ENCODE measurements at places on chromosomes 4 and X. TPM values are rescaled to one million over a fixed set of nuclear protein-coding genes. Genes with fewer than 3 reads are reported as not detected.

GRCh38 chr4:86129546-86129945, 230.3 kb downstream of the MAPK10 start:
- DNase-seq: no peak

The MAGEE1 gene
- total RNA-seq: 10.0 TPM

DNA sequence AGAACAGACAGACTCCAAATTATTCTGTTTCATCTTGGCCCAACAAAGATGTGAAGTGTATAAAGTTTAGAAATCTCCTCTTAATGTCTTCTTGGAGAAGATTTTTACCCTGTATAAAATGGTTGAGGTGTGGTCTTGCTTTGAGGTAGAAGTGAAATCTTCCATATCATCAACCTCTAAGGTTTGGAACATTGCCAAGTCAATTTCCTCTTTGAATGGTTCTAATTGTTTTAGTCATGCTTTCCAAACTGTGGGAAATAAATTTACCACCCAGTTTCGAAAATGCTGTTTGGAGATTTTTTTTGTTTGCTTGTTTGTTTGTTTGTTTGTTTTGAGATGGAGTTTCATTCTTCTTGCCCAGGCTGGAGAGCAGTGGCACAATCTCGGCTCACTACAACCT, 174.1 kb upstream of the ADAMTS3 start:
- no peak for DNase-seq

GRCh38 chr4:107974523-107974922, 15.2 kb upstream of the HADH start:
- no peak for DNase-seq

The AWAT2 gene
- total RNA-seq: not detected

GRCh38 chrX:38560776-38561125, 591 bp upstream of the TSPAN7 start:
- no peak for DNase-seq

The LUZP4 gene
- not detected for total RNA-seq

The ZNF518B gene
- total RNA-seq: 9.5 TPM

DNA sequence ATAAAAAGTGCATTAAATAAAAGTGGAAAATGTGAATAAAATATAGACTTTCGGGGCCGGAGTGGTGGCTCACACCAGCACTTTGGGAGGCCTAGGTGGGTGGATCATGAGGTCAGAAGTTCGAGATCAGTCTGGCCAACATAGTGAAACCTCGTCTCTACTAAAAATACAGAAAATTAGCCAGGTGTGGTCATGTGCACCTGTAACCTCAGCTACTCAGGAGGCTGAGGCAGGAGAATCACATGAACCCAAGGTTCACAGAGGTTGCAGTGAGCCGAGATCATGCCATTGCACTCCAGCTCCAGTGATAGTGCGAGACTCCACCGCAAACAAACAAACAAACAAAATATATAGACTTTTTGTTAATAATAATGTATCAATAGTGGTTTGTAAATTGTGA, 293.6 kb upstream of the TRAM1L1 start:
- no peak for DNase-seq

GRCh38 chr4:122005064-122005755, 53.4 kb upstream of the TRPC3 start:
- no peak for DNase-seq

The SYNPO2 gene
- total RNA-seq: 3.4 TPM

- DNase-seq: no peak
Observed at GRCh38 chrX:41273638-41274037, 60.3 kb upstream of the DDX3X start.

DNA sequence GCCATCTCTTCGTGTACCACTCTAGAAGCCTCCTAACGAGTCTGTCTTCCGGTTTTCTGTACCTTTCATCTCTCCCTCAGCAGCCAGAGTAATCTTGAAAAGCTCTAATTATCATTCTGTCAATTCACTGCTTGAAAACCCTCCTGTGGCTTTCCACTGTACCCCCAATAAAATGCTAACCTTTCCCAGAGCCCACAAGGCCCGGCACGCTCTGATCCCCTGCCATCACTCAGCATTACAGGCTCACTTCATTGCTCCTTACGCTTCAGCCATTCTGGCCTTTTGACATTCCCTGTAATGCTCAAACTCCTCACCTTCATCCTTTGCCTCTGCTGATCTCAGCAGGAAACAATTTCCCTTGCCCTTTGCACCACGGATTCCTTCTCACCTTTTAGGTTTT, 112.9 kb downstream of the ARHGAP10 start:
- no peak for DNase-seq

DNA sequence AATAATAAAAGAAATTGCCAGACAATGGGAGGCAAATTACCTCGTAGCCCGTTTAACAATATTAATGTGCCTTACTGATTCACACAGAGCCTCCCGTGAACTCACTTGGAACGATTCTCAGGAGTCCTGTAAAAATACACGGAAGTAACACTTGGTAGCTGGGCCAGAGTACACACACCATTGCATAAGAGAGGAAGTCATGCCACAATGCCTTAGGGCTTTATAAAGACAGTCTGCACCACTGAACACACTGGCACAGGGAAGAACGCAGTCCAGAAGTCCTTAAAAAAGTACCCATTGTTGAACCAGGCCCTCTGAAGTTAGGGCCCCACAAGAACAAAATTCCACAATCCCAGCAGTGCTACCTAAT, 15.1 kb downstream of the SLC2A9 start:
- no peak for DNase-seq

The PTCHD1 gene
- 1.5 TPM for total RNA-seq

The KCTD8 gene
- total RNA-seq: 6.1 TPM

The NRK gene
- total RNA-seq: 15.0 TPM

The FAM236D gene
- total RNA-seq: not detected

The TEX13B gene
- not detected for total RNA-seq

DNA sequence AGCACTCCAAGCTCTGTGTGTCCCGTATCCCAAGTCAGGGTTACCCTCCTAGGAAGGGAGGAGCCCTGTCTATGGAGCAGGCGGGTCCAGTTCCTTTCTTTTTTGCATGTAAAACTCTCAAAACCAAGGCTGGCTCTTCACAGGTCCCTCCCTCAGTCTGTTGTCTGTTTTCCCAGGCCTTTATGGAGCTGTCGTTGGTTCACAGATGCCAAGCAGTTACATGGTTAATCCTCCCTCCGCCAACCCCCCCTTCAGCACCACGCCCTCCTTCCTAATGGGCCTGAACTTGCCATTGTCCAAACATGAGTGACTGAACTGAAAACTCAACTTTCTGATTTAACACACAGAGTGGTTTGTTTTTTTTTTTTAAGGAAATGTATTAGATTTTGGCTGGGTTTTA, 148.3 kb downstream of the STOX2 start:
- DNase-seq: no peak

- no peak for DNase-seq
Observed at GRCh38 chrX:12987900-12988594, 13.1 kb downstream of the TMSB4X start.

- DNase-seq: no peak
Observed at GRCh38 chr4:172927096-172927814, 241.4 kb upstream of the GALNT7 start.

The RPL39 gene
- total RNA-seq: 2,883 TPM

The CENPE gene
- 25.2 TPM for total RNA-seq

The STK32B gene
- 1.5 TPM for total RNA-seq

DNA sequence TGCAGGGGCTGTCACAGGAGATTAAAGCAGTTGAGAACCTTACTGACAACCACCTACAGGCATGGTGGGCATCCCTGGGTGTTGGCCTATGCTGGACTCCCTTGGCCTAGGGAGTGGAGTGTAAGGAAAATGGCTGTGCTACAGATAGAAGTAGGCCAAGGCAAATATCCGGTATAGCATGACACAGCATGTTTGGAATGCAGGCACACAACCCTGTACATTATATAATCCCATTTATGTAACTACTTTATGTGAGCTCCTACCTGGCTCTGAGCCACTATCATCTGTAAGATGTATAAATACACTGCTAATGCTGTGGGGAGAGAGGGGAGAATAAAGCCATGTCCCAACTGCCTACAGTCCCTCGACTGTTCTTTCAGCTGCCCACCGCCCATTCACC, 38.7 kb upstream of the KCTD8 start:
- no peak for DNase-seq

GRCh38 chr4:183599284-183599683, 59.7 kb downstream of the RWDD4 start:
- DNase-seq: no peak

DNA sequence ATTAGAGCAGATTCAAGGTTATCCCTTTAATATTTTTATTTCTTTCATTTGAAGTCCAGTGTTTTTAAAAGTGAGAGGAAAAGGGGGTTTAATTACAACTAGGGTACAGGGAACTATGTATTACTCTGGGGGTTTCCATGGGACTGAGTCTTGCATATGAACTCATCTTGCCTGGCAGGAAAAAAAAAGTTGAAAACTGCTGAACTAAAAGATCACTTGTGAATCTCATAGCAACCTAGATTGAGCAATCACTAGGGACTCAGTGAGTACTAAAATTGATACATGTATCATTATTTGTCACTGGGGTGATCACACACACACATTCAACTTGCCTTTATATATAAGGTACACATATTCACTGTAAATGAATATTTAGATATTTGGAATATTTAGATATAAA, 180.7 kb upstream of the SFRP2 start:
- no peak for DNase-seq

DNA sequence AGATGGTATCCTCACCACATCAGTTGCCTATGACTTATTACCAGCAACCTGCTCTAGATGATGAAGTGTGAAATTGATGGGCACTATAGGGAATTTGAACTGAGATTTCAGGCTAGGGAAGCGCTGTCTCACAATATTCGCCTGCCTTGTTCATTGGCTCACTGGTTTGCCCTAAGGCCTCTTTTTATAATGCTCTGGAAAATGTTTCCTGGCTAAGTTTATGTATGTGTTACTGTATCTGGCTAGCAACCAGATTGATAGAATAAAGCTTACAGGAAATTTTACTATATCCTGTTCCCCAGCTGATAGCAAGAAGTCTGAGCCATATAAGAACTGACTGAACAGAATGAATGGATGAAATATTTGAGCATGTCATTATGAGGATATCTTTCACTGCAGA, 71.6 kb downstream of the GSTCD start:
- DNase-seq: no peak

GRCh38 chrX:20143561-20143960, 1.9 kb upstream of the EIF1AX start:
- DNase-seq: no peak

- no peak for DNase-seq
Observed at GRCh38 chr4:86565651-86566050, 28.5 kb upstream of the PTPN13 start.

The ZDHHC15 gene
- 4.3 TPM for total RNA-seq

- peak; percentile 92 for DNase-seq
Observed at GRCh38 chrX:49155243-49155899, 7.2 kb upstream of the MAGIX start.

DNA sequence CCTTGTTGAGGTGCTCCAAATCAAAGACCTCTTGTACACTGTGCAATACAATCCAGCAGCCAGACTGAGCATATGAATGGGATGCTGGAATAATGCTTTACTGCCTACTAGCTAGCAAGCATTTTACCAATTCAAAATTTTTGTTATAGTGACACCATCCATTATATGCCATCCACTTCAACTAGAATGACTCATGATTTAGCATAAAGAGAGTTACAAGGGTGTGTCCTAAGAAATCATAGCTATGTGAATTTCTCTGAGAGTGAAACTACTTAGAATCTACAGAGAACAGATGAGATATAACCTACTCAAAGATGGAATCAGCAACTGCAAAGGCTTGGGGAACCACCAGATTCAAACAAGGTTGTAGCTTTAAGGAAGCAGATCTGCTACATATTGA, 221.9 kb downstream of the LHFPL1 start:
- DNase-seq: no peak

DNA sequence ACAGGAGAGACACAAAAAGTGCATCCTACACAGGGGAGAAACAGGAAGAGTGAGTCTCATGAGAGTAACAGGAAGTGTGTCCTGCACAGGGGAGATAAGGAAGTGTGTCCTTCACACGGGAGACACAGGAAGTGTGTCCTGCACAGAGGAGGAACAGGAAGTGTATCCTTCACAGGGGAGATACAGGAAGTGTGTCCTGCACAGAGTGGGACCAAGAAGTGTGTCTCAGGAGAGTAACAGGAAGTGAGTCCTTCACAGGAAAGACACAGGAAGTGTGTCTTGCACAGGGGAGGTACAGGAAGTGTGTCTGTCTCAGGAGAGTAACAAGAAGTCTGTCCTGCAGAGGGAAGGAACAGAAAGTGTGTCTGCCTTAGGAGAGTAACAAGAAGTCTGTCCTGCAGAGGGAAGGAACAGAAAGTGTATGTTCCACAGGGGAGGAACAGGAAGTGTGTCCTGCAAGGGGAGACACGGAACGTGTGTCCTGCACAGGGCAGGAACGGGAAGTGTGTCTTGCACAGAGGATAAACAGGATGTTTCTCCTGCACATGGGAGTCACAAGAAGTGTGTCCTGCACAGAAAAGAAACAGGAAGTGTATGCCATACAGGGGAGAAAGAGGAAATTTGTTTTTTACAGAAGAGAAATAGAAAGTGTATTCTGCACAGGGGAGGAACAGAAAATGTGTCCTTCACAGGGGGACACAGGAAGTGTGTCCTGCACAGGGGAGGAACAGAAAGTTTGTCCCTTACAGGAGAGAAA, 102.0 kb downstream of the ARSF start:
- DNase-seq: no peak

- peak; percentile 12 for DNase-seq
Observed at GRCh38 chrX:118496763-118497079, 1.1 kb downstream of the DOCK11 start.

DNA sequence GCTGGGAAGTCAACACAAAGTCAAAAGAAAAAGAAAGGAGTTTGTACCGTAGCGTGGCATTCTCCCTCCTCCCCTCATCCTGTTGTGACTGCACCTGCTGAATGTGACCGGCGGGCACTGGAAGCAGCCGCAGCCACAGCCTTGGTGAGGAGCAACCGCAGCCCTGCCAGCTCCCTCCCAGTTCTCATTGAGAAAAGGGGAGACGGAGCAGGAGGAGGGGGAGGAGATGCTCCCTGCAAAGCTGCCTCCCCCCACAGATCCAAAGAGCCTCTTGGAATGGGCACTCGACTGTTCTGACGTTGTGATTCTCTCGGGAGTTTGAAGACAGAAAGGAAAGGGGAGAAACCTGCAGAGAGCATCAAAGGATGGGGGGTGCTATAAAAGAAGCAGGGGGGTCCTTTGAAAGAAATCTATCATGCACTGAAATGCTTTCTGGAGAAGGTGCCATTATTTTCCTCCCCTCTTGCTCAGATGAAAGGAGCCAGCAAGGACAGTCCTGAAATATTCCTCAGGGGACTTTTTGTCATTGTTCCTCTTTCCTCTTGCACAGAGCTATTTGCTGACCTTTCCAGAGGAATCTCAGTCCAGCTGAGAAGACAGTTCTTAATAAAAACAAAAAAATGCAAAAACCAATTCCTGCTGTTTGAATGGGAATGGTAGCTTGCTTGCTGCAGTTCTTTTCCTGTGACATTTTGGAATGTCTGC, 429.7 kb downstream of the MAPK10 start:
- peak; percentile 68 for DNase-seq

Measured in GM23338 (cell line).